ENCODE measurements at places on chromosomes 12 and 14.

DNA sequence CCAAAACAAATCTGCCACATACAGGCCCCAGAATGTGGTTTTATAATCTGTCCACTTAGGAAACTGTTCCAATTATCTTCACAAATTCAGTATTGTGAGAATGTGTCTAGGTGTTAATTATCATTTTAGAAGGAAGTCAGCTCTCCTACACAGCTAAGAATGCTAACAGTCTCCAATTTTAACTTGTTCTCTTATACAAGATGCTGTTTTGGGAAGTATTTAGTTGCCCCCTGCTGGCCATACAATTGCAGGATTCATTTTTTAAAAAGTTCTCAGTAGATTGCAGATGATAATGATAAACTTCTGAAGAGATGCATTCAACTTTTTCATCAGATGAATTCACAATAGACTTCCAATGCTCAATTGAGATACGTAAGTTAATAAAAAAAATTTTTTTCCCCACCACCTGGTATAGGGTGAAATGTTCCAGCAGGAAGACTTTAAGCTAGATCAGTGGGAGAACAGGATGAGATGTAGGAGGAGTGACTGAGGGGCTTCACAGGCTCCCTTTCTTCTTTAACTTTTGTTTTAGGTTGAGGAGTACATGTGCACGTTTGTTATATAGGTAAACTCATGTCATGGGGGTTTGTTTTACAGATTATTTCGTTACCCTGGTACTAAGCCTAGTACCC lies 27.3 kb upstream of the OSBPL8 start:
- DNase-seq, result peak; percentile 52

DNA sequence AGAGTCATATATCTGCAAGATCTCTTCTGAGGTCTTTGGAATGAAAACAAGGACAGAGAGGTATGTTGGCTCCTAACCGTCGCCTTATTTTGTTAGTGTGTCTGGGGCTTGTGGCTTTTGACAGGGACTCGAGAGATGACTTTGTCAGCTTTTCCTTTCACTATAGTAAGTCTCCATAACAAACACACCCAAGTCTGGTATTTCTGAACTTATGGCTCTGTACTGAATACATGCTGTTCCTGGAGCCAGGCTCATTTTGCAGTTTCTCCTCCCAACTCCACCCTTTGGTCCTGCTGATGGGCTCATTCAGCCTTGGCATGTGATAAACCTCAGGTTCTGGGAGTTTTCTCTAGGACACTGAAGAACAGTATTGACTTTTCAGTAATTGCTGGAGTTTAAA lies 27.7 kb upstream of the TMED10 start:
- DNase-seq, result no peak

- DNase-seq, result no peak
Observed at GRCh38 chr14:70641548-70642302, at the start of gene TTC9. TTC9 (plus strand) TSS chr14:70641916; CDS start chr14:70642130, 214 bp downstream.

DNA sequence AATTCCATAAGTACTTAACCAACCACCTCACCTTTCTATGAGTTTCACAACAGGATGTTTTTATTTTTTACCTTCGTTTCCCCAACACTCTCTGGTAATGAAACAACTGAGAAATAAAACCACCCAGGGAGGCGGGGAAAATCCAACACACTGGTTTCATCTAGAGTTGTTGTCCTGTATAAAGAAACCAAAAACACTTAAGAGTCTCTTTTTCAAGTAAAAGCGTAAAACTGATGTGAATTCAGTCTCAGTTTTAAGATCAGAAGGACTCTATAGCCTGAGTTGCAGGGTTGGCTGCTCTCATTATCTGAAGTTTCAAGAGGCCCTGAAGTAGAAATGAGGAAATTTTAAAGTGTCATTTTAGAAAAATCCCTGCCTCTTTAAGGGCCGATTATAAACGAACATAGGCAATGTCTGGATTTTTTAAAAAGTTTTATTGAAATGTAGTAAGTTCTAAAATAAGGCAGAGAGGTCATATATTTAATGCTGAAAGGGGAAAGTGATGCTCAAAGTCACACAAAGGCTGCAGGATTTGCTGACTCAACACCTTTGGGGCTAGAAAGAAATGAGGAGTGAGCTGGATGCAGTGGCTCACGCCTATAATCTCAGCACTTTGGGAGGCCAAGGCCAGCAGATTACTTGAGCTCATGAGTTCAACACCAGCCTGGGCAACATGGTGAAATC lies 27.2 kb downstream of the HIGD1C start:
- no peak for DNase-seq

GRCh38 chr14:95472819-95473251 lies 43.6 kb downstream of the SYNE3 start:
- DNase-seq, result no peak

DNA sequence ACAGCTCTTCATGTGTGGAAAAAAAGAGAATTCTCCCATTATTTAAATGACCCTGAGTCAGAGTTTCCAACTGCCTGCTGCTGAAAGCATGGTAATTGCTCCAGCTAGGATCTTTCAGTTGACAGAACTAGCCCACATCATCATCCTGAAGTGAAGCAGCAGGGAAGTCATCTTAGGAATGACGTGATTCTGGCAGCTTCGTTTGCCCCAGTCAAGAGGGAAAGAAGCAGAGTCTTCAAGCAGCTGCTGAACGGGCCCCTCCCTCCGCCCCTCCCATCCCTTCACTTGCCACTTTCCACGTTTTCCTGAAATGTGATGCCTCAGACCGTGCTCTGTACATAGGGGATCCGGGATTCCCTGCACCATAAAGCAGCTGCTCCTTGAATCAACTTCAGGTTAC lies 455.0 kb upstream of the TMEM132C start:
- peak; percentile 54 for DNase-seq

GRCh38 chr12:8780389-8780788 lies 42.0 kb upstream of the A2ML1 start:
- peak; percentile 10 for DNase-seq

GRCh38 chr12:27696864-27697564 lies 767 bp downstream of the REP15 start:
- DNase-seq, result no peak

GRCh38 chr12:90479237-90479636 lies 475.7 kb downstream of the CCER1 start:
- DNase-seq, result no peak

- DNase-seq, result no peak
Observed at GRCh38 chr14:63387711-63388110, 69.0 kb upstream of the GPHB5 start.

GRCh38 chr14:70881549-70882177 lies 25.6 kb upstream of the PCNX1 start:
- no peak for DNase-seq

DNA sequence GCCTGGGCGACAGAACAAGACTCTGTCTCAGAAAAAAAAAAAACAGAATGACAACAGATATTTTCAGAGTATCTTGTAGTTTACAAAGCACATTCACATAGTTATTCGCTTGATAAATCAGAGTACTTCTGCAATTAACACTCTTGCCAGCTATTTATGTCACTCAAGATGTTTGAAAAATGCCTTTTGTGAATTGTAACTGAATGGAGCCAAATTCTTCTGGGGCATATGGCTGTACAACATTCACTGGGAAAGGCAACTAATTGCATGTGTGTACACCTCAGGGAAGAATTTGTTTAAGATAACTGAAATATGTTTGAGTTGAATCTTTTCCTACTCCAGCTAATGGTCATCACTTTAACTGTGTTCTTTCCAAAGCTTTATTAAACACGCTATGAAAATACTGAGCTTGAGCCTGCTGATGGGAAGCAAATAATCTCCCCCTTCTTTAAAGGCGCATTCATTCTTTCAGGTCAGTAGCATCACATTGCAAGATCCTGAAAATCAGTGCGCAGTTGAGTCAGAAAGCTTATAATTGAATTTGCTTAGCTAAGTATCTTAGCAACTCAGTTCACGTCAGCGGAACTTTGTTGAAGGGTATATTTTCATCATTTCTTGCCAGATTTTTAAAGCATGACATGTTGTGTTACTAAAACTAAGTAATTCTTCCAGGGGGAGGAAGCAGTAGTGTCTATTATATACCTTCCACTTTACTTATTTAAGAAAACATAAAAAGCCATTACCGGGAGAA lies 66.6 kb downstream of the SINHCAF start:
- no peak for DNase-seq
